ENCODE measurements at places on chromosomes 6 and 20.

DNA sequence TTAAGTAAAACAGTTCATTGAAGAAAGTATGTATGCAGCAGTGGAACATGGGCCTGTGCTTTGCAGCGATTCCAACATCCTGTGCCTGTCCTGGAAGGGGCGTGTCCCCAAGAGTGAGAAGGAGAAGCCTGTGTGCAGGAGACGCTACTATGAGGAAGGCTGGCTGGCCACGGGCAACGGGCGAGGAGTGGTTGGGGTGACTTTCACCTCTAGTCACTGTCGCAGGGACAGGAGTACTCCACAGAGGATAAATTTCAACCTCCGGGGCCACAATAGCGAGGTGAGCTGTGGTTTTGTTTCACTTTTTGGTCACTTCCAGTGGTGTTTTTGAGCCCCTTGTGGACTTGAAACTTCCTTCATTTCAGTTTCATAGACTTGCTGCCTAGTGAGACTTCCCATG lies 1.7 kb downstream of the TULP4 start:
- DNase-seq = no peak

GRCh38 chr6:69061066-69061465 lies 426.0 kb downstream of the ADGRB3 start:
- no peak for DNase-seq

DNA sequence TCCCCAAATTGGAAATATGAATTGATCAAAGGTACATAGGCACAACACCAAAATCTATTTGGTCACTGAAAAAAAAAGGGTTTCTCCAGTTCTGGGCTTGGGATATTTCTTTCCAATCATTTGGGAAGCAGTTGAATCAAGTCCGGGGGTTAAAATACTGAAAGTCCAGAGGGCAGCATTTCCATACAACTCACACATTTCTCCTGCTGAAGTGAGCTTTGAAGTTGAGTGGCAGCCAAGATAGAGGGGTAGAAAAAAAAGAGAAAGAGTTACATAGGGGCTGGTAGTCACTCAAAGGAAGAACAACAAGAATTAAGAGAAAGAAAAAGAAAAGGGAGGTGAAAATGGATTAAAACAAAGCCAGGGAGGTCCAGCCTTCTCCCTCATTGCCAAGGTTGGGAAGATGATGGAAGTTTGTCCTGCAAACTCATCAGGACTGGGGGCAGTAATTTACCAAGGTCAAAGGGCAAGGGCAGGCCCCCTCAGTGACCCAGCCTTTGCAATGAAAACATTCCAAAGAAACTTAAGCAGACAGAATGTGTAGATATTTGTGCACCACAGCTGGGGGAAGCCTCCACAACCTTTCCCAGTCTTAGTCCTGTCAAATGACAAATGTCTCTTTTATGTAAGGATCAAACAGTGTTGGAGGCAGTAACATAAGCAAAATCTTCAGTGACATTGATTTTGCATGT lies 525.3 kb upstream of the JARID2 start:
- DNase-seq = no peak

- no peak for DNase-seq
Observed at GRCh38 chr6:54288474-54288873, 19.8 kb upstream of the TINAG start.

- DNase-seq = no peak
Observed at GRCh38 chr6:65569505-65569904, 137.5 kb downstream of the EYS start.

DNA sequence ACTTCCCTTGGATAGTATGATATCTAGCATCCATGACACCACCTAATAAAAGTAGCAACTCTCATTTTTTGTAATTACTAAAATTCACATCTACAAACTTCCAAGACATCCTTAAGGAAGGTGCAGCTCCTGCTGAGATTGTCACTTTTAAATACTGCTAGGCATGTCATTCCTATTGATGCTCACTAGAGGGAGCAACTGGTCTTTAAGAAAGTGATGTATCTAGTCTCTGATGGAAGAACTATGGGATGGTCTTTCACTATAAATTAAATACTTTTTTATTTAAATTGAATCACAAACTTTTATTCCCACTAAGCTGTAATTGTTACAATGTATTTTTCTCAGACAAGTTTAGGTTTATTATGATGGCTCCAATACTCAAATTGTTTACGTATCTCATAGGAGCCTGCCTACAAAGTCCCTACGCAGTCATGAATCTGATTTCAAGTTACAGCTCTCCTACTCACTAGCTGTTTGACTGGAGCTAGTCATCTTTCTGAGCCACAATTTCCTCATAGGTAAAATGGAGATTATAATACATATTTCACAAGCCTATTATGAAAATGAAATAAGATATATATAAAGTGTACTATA lies 8.1 kb upstream of the TSPYL1 start:
- no peak for DNase-seq

DNA sequence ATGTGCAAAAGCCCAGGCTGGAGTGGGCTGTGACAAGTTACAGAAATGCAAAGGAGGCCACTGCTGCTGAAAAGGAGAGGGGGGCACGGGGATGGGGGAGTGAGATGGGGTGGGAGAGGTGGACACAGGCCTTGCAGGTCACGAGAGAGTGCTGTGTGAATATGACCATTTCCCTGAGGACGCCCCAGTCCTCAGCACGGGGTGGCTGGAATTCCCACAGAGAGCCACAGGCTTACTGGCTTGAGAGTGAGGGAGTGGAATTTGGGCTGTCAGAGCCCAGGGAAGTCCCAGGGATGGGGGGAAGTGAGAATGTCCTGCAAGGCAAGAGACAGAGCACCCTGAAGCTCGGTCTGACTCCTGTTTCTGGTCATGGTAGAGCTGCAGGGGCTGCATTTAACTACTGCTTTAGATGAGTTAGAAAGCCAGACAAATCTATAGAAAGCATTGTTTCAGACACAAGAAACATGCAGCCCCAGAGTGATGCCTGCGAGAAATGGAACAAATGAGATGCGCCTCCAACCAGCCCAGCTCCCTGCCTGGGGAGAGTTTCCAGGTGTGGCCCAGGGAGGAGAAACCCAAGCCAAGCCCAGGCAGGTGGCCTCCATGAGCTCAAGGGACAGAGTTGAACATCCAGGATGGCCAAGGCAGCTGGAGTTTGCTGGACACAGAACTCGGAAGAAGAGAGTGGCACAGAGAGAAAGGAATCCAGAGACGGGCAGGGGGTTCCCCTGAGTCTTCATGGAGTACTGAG lies 30.5 kb downstream of the NPEPL1 start:
- no peak for DNase-seq

- DNase-seq = no peak
Observed at GRCh38 chr20:745683-746301, 22.5 kb downstream of the SLC52A3 start.

- no peak for DNase-seq
Observed at GRCh38 chr20:42338294-42339201, 720.4 kb upstream of the CHD6 start.

DNA sequence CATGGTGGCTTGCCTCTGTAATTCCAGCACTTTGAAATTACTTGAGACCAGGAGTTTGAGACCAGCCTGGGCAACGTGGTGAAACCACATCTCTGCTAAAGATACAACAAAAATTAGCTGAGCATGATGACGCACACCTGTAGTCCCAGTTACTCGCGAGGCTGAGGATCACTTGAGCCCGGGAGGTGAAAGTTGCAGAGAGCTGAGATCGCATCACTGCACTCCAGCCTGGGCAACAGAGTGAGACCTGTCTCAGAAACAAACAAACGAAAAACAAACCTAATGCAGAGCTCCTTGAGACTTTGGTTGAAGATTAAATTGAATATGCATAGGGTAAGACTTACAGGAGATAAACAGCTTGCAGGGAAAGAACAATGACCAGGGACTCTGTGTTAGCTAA lies 80.8 kb downstream of the SCAF8 start:
- DNase-seq = no peak

DNA sequence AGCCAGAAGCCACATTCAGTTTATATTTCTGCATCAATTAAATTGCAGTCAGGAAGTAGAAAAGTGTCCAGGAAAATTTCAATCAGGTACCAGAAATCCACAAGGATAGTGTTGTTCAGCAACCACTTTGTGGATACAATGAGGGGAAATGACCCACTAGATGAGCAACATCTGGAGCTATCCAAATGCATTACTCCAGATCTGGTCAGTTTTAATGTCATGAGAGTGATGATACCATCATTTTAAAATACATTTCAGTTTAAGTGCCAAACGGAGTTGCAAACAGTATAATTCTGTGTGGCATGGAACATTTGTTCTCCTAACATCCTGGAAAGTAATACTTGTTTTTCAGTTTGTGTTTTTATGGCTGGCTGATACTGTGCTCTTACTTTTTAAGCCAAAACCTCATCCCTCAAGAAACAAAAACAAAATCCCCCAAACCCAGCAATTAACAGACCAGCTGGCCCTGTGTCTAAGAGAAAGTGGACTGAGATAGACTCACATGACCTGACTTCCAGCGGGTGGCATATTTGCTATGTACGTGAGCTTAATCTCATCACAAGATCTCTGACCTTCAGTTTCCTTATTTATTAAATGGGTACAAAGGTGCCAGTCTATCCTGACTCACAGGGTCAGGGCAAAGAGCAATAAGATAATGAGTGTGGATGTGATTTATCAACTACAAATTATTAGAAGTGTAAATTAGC lies 58.8 kb upstream of the CNKSR3 start:
- no peak for DNase-seq

DNA sequence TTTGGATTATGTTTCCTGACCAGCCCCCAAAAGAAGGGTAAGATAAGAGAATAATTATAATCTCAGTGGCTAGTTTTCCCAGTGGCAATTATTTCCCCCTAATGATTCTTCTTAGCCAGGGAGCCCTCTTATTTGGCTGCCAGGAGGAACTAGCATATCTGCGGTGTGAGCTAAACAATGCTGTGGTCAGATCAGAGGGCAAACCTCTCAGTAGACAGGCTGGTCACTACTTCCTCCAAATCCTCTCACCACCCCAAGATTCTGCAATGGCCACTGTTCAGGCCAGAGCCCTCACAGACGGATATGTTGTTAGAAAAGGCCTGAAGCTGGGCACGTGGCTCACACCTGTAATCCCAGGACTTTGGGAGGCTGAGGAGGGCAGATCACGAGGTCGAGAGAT lies 273.4 kb upstream of the SASH1 start:
- no peak for DNase-seq

DNA sequence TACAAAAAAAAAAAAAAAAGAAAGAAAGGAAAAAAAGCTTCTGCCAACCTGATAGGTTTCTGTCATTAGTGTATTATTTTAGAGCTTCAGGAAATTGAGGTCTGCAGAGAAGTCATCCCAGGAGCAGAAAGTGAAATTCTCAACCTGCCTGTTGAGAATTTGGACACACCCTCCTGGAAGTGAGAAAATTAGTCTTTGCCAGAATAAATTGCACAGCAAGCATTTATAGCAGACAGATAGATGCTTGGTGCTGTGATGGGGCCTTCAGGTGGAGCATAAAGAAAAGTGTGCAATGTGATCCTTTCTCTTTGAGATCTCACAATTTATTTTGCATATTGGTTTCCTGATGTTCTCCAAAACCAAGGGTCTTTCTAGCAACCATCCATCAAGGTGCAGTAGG lies 4.7 kb downstream of the BTN2A2 start:
- no peak for DNase-seq

GRCh38 chr20:46142124-46142523 lies 24.0 kb downstream of the CD40 start:
- no peak for DNase-seq

DNA sequence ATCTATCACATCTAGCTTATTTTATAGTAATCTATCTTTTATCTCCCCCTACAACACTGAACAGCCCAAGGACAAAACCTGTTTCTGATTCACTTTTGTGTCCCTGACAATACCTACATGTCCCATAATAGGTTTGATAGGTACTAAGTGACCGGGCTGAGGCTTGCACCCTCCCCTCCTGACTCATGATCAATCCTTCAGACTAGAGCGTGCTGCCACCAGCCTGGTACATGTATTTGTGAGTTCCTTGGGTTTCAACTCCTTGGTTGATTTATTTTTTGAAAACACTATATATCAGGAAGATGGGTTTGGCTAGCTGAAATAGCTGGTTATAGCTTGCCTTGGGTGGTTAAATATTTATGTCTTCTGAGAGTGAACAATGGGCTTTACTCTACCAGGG lies 41.6 kb upstream of the RAB23 start:
- DNase-seq = no peak

DNA sequence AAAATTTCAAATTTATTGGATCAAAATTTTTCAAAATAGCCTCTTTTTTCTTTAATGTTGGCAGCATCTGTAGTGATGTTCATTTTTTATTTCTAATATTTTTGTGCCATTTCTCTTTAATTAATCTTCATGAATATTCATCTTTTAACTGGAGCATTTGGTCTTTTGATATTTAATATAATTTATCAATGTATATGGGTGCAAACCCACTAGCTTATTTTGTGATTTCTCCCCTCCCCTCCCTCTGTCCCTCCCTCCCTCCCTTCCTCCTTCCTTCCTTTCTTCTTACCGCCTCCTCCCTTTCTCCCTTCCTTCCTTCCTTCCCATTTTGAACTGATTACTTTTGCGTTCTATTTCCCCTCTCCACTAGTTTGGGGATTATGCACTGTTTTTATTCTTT lies 49.2 kb downstream of the TGM2 start:
- no peak for DNase-seq

DNA sequence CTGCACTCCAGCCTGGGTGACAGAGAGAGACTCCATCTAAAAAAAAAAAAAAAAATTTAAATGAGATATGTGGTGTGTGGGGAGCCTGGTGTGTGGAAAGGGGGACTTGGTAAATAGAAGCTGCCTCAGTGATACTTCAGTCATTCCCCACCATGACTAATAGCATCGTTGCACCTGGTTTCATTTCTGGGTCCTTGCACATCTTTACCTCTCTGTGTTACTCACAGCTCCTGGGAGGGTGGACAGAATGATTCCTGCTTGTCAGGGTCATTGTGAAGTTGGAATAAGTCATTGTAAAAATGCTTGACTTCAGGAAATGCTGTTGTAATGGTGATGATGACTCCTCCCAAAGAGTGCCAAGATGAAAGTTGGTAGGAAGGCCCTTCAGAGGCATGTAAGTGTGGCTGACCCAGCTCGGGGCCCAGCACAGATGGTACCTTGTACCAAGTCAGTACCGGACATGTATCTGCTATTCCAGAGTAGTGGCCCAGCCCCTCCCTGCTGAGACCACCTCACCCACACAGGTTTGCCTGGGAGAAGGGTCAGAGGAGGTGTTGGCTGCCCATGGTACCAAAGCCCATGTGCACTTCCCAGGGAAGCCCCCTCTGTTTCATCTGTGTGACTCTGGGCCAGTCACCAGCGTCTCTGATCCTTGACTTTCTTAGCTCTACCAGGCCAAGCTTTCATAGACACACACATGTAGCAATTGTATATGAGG lies 48.4 kb downstream of the PLAGL2 start:
- DNase-seq = no peak
